Suppressor macrophage treated with lipopolysaccharide for 4 hours (primary cell): ENCODE measurements at places on chromosomes 1 and 21.

DNA sequence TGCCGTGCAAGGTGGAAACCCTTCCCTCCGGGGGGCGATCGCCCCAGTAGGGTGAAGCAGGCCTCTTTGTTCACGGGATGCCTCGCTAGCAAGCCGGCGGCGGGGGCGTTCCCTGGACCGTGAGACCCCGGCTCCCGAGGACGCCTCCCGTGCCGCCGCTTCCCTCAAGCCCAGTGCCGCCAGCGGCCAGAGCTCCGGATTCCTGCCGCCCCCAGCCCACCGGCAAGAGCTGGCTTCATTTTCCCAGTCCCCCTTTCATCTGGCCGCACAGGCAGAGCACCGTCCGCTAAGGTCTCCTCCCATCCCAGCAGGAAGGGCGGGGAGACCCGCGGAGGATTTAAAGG, 16.3 kb downstream of the IER5 start:
- DNase-seq, result no peak

- peak; percentile 50 for DNase-seq
Measured at GRCh38 chr1:180188091-180188506, 33.4 kb downstream of the QSOX1 start.

DNA sequence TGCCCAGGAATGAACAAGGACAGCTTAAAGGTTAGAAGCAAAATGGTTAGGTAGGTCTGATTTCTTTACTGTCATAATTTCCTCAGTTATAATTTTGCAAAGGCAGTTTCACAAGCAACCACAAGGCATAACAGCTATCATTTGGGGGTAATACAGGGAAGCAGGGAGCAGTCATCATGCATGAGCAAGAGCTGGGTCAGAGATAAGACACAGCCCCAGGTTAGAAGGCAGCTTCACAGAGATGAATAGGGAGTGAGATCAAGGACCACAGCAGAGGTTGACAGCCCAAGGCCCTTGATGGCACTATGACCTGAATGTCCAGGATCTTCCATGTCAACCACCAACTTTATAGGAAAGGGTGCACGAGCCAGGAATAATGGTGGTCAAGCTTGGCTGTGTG, 9.0 kb upstream of the CSRP1 start:
- DNase-seq, result no peak

- peak; percentile 93 for DNase-seq
Measured at GRCh38 chr1:27044613-27045151, 32.0 kb upstream of the TENT5B start.

DNA sequence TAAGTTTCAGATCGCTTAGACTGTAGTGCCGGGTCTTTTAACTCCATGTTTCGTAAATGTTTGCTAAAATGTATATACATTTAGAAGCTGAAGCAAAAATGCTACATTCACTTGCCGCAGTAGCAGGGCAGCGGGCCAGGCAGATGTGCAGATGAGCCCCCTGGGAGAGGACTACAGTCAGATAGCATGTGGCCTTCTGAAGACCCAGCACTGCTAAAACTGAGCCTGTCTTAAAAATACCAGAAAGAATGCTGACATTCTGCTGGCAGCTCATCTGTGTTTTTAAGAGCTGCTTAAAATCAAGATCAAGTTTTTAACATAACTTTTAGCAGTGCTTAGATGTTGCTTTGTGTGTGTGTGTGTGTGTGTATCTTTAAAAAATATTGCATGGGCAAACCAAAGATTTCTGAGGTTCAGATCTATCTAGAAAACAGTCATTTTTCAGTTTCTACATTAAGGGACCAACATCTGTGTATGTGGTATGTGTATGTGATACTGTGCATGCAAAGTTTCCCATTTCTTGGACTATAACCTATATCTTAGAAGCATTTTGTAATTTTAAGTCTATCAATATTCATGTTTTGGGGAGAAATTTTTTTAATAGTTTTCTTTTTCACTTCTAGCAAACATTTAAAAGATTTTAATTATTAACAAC, 31.7 kb downstream of the CHRM3 start:
- DNase-seq, result no peak

DNA sequence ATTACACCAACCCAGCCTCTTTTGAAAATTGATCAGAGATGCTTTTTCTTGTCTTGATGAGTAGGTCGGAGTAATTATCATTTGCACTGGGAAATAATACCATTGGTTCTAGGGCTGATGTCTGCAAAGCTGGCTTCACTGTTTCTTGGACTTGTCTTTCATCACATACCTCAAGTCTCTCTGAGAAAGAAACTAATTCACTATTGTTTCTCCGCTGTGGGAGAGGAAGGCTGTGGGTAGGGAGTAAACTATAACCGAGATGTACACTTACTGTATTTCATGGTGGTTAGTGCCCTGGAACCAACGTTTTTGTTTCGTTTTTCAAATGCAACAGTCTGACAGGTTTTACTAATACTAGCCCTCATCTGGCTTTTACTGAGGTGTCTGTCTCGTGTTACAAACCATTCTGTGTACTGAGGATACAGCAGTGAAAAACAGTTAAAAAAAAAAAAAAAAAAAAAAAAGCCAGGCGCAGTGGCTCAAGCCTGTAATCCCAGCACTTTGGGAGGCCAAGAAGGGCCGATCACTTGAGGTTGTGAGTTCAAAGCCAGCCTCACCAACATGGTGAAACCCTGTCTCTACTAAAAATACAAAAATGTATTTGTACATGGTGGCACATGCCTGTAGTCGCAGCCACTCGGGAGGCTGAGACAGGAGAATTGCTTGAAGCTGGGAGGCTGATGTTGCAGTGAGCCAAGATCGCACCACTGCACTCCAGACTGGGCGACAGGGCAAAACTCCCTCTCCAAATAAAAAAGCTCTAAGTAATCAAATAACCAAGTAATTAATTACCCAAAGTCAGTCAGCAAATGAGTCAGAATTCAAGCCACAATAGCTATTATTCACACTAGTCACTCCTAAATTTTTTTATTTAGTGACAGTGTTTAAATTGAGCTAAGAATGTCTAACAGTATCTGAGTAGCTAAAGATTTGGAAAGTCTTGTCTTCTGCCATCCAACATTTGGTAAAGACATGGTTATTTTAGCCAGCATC, 23.3 kb downstream of the TOMM20 start:
- DNase-seq, result no peak

GRCh38 chr1:232383455-232384123, 246.3 kb downstream of the SIPA1L2 start:
- no peak for DNase-seq

DNA sequence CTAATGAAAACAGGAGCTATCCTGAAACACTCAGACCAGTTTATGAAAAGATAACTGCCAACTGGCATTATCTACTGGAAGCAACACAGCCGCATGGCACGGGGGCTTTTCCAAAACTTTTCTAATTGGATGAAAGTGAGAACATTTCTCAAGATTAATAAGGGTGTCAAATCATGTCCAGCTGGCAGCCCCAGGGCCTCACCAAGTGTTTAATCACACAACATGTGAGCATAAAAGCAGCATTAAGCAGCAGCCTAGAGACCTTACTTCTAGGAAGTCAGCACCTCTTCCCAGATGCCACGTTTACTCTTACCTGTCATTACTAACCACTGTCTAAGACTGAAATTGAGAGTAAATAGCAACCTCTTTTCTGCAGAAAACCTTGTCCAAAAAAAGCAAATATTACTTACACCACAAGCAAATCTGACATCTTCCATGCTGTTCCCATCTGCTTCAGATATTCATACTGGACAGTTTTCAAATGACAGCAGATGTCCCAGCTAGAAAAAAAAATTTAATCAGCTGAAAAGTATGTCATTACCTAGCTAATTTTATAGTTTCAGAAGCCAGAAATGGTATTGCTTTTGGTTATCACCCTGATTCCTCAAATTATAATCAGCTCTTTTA, 341.5 kb upstream of the ZP4 start:
- no peak for DNase-seq

DNA sequence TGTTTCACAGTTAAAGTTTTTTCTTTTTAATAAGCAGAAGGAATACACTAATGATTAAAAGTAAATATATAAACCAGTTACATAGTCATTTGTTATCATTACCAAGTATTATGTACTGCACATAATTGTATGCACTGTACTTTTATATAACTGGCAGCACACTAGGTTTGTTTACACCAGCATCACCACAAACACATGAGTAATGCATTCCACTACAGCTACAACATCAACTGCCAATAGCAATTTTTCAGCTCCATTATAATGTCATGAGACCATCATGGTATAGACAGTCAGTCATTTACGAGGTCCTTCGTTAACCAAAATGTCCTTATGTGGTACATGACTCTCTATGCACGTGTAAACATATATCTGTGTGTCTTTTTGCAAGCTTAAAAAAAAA, 35.2 kb downstream of the SCYL3 start:
- DNase-seq, result no peak
